Osteocyte (in vitro differentiated cells): ENCODE measurements at places on chromosomes 4 and X. TPM values are rescaled to one million over a fixed set of nuclear protein-coding genes. Genes with fewer than 3 reads are reported as not detected.

Gene SAP30
- 21.8 and 22.8 TPM in 2 replicates for total RNA-seq

Gene EPGN
- total RNA-seq: 0.30 TPM in 1 of 2 replicates, not detected in the other

GRCh38 chrX:68686097-68686977, 38.9 kb downstream of the STARD8 start:
- peak overlapping the region; percentile 8 for H3K4me3 ChIP-seq
- DNase-seq: no peak

GRCh38 chr4:32189788-32190187, 1469.6 kb downstream of the PCDH7 start:
- H3K4me3 ChIP-seq: no peak overlapping the region
- DNase-seq: no peak
- H3K27ac ChIP-seq: no peak overlapping the region
- H3K36me3 ChIP-seq: no peaks in the 10 kb centered on the region

- no peak for DNase-seq
- no peaks in the 10 kb centered on the region for H3K36me3 ChIP-seq
- peaks cover 2% of the 10 kb centered on the region for H3K27me3 ChIP-seq
- H3K4me3 ChIP-seq: no peak overlapping the region
- H3K27ac ChIP-seq: no peak overlapping the region
- no peaks in the 10 kb centered on the region for H3K4me1 ChIP-seq
Measured at GRCh38 chrX:17566740-17567139, 170.6 kb upstream of the SCML1 start.

DNA sequence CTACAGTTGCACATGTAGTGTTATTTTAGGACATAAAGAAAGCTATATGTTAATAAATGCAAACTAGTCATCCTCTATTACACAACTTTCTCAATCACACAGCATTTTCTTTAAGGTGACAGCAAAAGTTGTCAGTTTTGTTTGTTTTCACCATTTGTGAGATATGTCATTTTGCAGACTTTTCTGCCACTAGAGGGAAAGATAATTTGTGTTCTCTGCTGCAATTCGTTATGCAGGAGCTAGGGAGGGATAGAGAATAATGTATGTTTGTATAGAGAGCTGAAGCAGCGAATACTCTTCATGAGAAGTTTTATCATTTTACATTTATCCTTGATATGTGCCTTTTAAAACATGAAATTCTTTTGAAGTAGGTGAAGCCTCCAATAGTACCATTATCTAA, 670.6 kb upstream of the ATOH1 start:
- H3K27me3 ChIP-seq: peaks cover 19% of the 10 kb centered on the region
- no peak for DNase-seq
- H3K4me1 ChIP-seq: no peaks in the 10 kb centered on the region
- H3K36me3 ChIP-seq: no peaks in the 10 kb centered on the region
